ENCODE measurements at places on chromosomes 4 and X.

GRCh38 chr4:6341696-6342095, 72.0 kb downstream of the WFS1 start:
- no peak for DNase-seq

DNA sequence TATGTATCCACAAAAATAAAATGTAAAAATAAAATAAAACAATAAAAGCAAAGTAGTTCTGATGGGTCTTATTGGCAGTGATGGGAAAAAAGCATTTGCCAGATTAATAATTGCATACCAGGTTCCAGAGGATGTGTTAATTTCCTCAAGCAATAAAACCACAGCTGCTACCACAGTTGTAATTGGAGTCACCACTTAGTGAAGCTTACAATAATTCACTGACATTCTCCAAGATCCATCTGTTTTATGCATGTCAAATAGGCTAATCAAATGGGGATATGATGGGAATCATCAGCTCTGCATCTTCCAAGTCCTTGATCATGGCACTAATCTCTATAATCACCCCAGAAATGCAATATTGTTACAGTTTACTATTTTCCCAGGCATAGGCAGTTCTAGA, 123.5 kb upstream of the EMCN start:
- no peak for DNase-seq

DNA sequence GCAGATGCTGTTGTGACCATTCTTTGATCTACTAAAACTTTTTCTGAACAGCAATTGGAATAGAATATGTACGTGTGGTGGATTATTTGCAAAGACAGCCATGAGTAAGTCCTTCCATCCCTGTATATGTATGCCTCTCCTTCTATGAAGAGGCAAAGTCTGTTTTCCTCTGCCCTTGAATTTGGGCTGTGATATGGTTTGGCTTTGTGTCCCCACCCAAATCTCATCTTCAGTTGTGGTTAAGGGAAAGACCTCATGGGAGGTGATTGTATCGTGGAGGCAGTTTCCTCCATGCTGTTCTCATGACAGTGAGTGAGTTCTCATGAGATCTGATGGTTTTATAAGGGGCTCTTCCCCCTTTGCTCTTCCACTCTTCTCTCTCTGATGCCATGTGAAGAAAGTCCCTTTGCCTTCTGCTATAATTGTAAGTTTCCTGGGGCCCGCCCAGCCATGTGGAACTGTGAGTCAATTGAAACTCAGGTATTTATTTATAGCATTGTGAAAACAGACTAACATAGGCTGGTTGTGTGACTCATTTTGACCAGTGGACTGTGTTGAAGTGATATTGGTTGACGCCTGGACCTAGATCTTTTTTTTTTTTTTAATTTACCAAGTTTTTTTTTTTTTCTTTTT, 108.3 kb upstream of the CAMK2D start:
- no peak for DNase-seq

- no peak for DNase-seq
Observed at GRCh38 chrX:84907324-84907968, 96.2 kb upstream of the APOOL start.

DNA sequence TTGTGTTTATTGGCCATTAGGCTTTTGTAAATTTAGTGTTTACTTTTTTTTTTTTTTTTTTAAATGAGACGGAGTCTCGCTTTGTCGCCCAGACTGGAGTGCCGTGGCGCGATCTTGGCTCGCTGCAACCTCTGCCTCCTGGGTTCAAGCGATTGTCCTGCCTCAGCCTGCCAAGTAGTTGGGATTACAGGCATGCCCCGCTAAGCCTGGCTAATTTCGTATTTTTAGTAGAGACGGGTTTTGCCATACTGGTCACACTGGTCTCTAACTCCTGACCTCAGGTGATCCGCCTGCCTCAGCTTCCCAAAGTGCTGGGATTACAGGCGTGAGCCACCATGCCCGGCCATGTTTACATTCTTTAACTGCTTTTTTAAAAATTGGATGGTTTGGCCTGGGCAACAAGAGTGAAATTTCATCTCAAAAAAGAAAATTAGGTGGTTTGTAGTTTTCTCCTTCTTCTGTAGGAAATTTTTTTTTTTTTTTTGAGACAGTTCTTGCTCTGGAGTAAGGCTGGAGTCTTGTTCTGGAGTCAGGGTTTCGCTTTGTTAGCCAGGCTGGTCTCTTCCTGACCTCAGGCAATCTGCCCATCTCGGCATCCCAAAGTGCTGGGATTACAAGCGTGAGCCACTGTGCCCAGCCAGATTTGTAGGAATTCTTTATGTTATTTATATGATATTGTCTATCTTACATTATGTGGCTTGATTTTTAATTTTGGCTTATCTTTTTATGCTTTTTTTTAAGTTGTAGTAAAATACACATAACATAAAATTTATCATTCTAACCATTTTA, 15.1 kb downstream of the UBE2K start:
- no peak for DNase-seq

DNA sequence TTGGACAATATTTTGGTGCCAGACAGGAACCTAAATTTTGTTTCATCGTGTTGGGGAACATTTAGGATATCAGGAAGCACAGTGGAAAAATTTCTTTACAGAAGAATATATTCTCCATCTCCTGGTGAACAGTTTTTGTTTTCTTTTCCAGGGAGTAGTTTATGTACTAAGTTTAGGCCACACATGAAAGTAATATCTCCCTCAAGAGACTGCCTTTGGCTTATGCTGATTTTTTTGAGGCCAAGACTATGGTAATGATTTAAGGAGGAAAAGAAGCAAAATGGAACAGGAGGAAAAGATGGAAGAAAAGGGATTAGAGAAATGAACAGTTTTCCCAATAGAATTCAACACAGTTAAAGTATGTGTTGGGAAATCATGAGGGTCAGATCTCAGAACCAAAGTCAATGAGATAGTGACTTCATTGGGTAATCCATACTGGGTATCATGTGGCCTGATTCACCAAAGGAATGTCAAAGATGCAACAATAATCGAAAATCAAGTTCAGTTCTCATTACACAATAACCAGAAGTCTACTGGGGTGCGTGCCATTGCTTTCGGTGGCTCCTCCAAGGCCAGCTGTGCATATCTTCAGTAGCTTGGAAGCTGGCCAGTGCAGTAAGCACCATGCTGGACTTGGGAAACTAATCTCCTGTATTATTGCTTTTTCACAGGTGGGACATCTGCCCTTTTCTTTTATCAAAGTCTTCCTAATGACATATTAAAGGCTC, 234.8 kb downstream of the COL25A1 start:
- no peak for DNase-seq

- DNase-seq = no peak
Observed at GRCh38 chrX:146454363-146454762, 355.2 kb upstream of the CXorf51B start.

GRCh38 chrX:53337101-53337500, 55.7 kb upstream of the IQSEC2 start:
- no peak for DNase-seq

DNA sequence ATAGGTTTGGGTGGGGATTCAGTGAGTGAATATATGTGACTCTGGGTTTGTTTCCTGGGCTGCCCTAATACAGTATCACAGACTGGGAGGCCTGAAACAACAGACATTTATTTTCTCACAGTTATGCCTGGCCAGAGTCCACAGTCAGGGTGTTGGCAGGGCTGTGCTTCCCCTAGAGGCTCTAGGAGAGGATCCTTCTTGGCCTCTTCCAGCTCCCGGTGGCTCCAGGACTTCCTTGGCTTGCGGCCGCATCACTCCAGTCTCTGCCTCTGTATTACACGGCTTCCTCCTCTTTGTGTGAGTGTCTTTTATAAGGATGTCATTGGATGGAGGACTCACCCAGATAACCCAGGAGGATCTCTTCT, 5.2 kb upstream of the JAKMIP1 start:
- no peak for DNase-seq

- no peak for DNase-seq
Observed at GRCh38 chr4:95215991-95216605, 332.7 kb downstream of the UNC5C start.

- no peak for DNase-seq
Observed at GRCh38 chrX:110257889-110258288, 60.0 kb downstream of the AMMECR1 start.

DNA sequence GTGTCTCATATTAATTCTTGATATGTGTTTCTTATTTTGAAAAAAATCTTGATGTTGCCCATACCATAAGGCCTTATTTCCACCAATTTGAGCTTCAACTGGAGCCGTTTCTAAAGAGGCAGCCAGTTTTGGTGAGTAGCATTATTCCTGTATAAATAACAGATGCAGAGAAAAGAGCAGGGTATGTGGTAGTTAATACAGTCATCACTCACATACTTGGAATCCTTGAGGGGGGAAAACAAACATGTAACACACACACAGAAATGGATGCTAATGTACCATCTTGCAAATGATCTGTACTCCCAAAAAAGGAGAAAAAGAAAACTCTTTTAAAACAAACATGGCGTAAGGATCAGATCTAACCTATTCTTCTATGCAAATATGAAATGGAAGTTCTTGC, 389.7 kb downstream of the GPM6A start:
- DNase-seq = no peak

DNA sequence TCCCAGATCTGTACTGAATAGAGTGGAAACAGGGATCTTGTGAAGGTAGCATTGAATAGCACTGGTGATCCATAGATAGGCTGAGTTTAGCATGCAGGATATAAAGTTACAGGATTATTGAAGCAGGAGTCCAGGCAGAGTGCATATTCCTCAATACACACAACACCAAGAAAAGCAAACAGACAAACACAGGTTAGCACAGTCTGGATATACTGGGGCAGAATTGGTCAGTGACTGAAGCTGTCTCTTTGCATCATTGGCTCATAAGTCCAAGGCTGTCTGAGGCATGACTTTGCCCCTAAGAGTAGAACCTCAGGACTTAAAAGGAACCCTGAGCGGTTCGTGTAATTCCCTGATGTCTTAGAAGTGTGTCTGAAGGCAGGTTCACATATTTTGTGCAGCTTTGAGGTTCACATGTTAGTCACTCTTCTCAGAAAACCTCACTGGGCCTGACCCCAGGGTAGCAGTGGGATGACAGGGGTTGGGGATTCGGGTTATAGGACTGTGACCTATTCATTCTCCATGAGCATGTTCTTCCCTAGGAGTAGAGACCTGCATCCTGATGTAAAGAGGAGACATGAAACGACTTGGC, 134.6 kb downstream of the AASDH start:
- no peak for DNase-seq

DNA sequence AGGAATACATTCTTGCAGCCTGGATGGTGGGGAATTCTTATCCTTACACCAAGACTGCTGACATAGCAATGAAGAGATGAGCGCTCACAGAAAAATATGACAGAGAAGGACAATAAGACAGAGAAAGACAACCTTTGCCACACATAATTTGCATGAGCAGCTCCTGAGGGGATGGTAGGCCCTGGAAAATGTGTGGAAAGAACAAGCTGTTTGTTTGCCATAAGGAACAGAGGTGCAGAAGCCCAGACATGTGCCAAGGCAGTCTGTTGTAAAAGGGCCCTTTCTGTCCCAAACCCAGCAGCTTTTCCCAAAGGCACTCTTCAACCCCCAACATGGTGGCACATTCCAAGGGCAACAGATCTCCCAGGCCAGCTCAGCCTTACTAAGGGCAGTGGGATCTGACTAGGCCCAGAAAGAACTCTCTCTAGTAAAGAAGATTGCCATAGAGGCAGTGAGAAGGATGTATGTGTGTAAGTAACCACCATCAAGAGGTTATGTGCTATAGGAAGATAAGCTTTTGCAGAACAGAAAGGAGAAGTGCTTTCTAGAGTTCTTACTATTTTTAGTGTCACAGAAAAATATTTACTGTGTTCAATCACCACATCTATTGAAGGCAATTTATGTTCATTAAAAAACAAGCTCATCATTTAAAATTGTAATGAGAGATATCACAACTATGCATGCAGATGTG, 287.0 kb upstream of the RASGEF1B start:
- no peak for DNase-seq

DNA sequence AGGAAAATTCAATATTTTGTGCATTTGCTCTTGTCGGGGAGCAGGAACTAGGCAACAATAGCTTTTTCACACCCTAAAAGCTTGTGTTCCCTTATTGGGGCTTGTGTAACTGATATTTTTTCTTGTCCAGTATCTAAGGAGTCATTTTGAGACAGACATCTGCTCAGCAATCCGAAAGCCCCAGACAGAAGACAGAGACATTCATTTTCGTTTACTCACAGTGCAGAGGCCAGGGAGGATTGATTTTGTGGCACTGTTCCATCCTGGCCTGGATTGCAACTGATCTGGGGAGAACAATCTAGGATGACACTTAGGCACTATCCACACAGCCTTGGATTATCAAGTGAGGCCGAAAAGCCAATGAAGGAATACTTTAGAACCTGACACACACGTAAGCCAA, 27.4 kb upstream of the PLAC1 start:
- DNase-seq = no peak

- DNase-seq = no peak
Observed at GRCh38 chr4:105193536-105193935, 46.9 kb downstream of the TET2 start.

DNA sequence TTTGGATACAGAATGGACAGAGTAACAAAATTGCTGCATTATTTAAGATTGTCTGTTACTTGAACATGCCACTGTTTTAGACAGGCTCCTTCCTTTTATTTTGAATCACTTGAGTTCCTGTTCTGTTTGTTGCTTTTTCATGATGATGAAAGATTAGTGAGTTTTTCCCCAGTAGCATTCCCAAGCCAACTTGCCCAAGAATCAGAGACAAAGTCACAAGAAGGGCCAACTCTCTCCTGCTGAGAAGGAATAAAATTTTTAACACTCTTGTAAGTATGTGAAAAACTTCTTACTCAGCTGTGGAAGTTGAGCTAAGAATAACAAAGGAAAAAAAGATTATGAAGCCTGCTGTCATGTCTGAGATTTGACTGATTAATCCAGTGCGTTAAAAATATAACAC, 104.2 kb downstream of the KLHL8 start:
- DNase-seq = no peak

- no peak for DNase-seq
Observed at GRCh38 chrX:22395372-22395771, 122.7 kb downstream of the CBLL2 start.

GRCh38 chr4:6119507-6120020, 80.8 kb downstream of the JAKMIP1 start:
- DNase-seq = no peak

GRCh38 chrX:22004866-22005265, 27.3 kb upstream of the PHEX start:
- no peak for DNase-seq

GRCh38 chrX:24360272-24360671, at the start of gene SUPT20HL1:
Gene SUPT20HL1, plus strand, starts transcription at chrX:24360639. Its CDS starts 2,122 bp downstream, at chrX:24362761.
- no peak for DNase-seq

DNA sequence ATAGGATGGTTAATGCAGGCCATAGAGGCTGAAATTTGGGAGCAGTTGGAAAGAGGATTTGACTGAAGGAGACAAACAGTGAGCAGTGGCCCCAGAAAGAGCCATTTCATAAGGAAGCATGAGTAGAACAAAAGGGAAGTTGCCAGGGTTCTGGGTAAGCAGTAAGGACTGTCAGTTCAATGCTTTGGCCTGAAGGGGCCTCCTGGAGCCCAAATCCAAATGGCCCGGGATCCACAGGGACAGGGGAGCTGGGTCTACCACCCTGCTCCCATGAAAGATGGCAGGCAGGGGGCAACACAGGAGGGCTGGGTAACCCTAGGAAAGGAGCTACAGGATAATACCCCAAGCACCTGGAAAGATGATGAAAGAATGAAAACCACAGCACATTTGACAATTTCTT, 4.1 kb upstream of the INTS6L start:
- DNase-seq = no peak

GRCh38 chrX:21735038-21735767, 22.7 kb downstream of the SMPX start:
- DNase-seq = no peak

- no peak for DNase-seq
Observed at GRCh38 chrX:122445466-122445865, 738.6 kb upstream of the GRIA3 start.

GRCh38 chr4:10491401-10491800, 34.2 kb upstream of the ZNF518B start:
- DNase-seq = no peak
